ENCODE measurements at places on chromosomes 7 and 10. TPM values are rescaled to one million over a fixed set of nuclear protein-coding genes. Genes with fewer than 3 reads are reported as not detected.

DNA sequence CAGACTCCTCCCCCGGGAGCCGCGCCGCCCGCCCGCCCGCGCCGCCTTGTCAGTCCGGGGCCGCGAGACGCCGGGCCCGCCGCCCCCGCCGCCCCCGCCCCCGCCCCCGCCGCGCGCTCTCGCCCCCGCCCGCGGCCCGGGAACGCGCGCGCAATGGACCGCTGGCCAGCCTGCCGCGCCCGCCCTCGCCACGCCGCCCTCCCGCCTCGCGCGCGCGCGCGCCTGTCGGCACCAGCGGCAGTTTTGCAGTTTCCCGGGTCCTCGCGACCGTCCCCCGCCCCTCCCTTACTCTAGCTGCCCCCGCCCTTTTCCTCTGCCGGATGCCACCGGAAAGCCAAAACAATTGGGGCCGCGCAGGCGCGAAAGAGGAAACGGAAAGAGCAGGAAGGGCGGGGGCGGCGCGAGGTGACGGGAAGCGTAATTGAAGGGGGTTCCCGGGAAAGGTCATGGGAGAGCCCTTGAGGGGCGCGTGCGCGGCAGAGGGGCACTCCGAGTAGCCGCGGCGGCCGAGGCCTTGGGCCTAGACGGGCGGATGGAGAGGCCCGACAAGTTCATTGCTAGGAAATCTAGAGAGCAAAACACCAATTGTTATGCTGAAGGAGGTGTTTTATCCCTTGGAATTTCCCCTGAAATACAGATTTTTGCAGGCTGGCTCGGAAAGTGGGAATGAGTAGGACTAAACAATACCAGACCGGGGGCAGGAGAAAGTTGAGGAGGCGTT is 400 bp upstream of the KBTBD2 start:
- DNase-seq, result peak; percentile 96

The PDZD7 gene
- 0.52 TPM for total RNA-seq

The ANKRD30A gene
- not detected for total RNA-seq

DNA sequence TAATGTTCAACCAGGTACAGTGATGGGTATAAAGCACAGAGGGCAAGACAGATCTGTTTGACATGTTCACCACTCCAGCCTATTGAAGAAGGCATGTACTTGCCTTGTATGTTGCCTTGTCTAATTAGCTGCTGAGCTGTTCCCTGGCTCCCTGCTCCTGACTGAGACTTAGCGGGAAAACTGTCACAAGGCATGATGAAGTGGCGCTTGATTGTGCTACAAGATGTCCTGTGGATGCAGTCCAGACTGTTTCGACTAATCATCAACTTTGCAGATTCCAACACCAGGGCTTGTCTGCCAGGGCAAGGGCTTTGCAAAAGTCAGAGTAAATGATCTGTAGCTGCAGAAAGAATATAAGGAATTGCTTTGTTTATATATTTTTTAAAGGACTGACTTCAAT is 136.2 kb upstream of the NRBF2 start:
- DNase-seq, result peak; percentile 57

GRCh38 chr7:52705768-52706167 is 329.7 kb upstream of the POM121L12 start:
- DNase-seq, result no peak

DNA sequence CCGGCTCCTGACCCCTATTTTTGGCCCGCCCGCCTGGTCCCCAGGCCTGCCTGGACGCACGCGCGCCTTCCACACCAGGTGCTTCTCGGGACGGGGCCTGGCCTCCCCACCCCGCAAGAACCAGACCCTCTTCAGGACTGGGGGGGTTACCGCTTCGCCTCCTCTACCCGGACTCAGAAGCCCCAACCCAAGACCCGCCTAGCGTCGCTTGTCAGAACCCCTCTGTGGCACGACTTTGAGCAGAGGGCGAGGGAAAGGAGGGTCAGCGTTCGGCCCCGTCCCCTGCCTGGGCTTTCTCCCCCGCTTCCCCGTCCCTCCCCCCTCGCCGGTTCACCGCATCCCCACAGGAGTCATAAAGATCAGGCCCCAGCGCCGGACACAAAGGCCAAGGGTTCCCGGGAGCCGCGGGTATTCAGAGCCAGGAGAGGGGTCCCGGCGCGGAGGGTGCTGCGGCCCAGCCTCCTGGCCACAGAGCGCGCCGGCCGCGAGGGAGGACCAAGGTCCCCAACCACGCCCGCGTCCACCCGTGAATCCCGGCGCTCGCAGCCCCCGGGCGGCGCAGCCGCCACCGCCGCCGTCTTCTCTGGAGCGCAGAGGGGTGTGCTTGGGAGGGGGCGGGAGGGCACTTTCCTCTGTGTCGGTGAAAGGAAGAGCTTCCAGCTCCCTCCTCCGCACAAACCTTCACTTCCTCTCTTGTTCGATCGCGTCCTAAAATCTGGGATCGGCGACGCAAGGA is 351.9 kb downstream of the DNAJB6 start:
- no peak for DNase-seq

The NPY gene
- 8.6 TPM for total RNA-seq

- no peak for DNase-seq
Measured at GRCh38 chr7:105322655-105323277, 66.0 kb downstream of the SRPK2 start.

The OR2F2 gene
- total RNA-seq, result not detected

DNA sequence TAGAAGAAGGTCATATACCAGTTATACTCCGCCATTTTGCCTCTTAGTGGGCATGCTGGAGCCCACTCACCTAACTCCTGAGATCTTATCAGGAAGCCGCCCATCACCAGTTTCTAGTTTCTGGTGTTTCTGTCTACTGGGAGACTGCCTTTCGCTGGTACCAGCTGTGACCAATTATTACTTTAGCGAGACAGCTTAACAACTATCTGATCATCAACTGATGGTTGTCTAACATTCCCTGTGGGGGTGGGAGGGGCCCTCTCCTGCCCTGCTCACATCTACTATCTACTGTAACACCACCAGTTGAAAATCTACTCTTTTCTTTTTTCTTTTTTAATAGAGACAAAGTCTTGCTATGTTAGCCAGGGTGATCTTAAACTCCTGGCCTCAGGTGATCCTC is 46.2 kb upstream of the C10orf67 start:
- DNase-seq, result no peak

The OR2A12 gene
- not detected for total RNA-seq

The SLC26A3 gene
- total RNA-seq, result not detected

The GNB2 gene
- total RNA-seq, result 106 TPM

DNA sequence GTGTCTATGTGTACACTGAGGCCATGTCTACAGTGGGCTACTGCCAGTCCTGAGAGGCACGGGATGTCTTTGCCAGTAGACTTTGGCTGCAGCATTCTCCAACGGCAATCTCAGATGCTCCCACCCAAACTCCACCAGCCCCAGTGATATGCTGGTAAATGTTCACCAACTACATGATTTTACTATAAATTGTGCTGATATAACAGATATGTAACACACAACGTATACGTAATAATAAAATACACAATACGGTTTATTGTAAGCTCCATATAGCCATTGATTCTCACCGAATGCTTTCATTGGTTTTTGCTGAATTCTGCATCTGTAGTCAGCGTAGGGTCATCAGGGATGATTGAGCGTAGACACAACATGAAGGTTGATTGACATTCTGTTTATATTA is 47.3 kb upstream of the C7orf33 start:
- DNase-seq, result no peak

- DNase-seq, result no peak
Measured at GRCh38 chr7:25722856-25723255, 429.1 kb upstream of the NFE2L3 start.

DNA sequence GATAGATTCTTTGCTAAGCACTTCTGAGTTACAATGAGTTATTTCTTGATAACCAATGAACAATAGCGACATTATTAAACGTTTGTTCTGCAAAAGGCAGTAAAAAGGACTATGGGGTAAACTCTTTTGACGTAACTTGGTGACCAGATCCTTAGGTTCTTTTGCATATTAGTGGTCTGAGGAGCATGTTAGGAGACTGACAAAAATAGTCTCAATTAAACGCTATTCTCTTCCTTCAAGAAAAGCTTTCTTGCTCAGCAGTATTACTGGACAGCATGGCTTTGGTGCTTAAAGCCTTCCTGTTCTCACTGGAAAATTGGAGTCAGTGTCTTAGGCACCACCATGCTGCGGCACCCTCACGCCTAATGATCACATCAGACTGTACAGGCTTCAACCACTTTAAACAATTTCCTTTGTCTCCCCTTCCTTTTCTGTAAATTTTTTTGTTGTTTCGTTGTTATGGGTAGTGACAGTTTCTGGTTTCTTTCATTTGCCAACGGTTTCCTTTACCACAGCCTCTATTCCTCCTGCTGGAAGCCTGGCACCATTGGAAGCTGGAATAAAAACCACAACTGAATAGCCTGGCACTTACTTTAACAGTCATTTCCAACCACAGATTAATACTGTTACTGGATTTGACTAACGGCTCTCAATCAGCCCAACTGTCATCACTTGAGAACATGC is 49.2 kb upstream of the FAM133B start:
- no peak for DNase-seq

The LRRC18 gene
- not detected for total RNA-seq

- peak; percentile 47 for DNase-seq
Measured at GRCh38 chr7:80127412-80128160, 7.0 kb upstream of the GNAI1 start.

GRCh38 chr10:112708461-112708860 is 241.6 kb upstream of the TCF7L2 start:
- DNase-seq, result no peak

The HMX3 gene
- not detected for total RNA-seq

DNA sequence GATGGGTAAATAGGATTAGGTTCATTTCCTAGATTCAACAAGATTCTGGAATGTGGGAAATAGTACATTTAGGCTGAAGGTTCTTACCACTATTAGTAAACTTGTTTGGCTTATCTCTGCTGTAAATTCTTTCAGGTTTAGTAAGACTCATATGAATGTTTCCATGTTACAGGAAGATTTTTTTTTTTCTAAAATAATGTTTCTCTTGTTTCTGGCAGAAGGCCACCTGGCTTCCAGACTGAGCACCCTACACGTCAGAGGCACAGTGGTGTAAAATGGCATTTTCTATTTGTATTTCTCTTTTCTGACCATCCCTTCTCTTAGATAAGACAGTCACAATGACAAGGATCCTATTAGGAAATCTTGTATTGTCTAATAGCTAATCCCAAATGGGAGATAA is 22.7 kb upstream of the AASS start:
- DNase-seq, result peak; percentile 17

- no peak for DNase-seq
Measured at GRCh38 chr7:55140221-55140940, 121.6 kb downstream of the EGFR start.

The ABCC2 gene
- 1.3 TPM for total RNA-seq

GRCh38 chr10:7315906-7316305 is 94.9 kb downstream of the SFMBT2 start:
- DNase-seq, result no peak

The UPK3B gene
- total RNA-seq, result 7.3 TPM

DNA sequence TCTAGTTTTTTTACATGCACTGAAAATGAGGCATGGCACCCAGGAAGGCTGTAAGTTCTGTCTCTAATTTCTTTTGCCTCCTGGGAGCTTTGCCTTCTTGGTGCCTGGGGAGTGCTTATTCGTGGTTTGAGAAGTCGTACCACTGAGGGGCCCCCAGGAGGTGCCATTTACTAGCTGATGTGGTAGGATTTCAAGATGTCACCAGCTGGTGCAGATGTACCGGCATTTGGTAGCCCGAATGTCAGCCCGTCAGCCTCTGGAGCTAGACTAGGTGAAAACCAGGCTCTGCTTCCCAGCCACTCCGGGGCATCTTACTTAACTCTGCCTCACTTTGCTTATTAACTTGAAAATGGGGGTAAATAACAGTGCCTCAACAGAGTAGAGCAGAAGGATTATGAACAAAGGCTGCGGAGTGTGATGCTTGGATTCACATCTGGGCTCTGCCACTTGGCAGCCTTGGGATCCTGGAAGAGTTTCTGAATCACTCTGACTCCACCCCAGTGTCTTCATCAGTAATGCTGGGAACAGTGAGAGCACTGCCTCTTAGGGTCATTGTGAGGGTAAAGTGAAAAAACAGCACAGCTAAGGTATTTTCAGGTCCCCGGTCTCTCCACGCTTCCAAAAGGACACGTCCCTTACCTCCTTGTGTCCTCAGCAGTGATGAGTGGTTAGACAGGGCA is 31.4 kb upstream of the BTBD16 start:
- no peak for DNase-seq

GRCh38 chr7:136868496-136869000 is at the start of gene CHRM2:
Gene CHRM2, plus strand, starts transcription at chr7:136868652. Its CDS starts 146,214 bp downstream, at chr7:137014866.
- no peak for DNase-seq

GRCh38 chr10:69885379-69886013 is 83.8 kb downstream of the COL13A1 start:
- no peak for DNase-seq

- no peak for DNase-seq
Measured at GRCh38 chr10:76192151-76192550, 760.7 kb downstream of the LRMDA start.

DNA sequence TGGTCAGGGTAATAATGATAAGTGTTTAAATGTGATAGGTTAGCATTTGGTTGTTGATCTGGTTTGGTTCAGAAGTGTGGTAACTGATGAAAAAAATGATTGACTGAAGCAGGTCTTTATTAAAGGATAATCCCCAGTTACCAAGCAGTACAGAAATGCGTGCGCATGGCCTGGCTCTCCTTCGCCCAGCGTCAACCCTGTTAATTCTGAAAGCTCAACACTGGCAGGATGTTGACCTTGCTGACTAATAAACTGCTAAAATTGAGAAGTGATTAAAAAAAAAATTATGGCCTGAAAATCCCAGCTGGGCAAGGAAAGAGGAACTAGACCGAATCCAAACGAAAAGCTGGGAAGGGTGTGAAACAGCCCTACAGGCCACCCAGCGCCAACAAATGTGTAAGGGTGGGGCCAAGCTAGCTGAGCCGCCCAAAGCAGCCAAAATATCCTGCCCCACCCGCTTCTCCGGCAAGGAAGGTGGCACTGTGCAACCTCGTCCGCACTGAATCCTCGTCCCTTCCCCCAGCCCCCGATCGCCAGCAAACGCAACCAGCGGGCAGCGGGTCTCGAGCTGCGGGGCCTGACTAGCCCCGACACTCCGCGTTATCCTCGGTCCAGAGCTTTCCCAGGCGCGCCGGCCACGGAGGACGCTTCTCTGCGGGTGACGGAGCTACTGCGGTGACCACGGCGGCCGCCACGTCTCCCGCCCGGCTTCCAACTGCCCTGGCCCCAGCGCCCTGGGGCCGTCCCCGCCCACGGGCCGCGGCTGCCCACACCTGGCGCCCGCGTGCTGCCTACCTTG is 561 bp downstream of the SHTN1 start:
- DNase-seq, result peak; percentile 79

The TMEM130 gene
- 0.66 TPM for total RNA-seq

GRCh38 chr7:1020849-1021251 is 23.5 kb upstream of the GPR146 start:
- DNase-seq, result no peak

DNA sequence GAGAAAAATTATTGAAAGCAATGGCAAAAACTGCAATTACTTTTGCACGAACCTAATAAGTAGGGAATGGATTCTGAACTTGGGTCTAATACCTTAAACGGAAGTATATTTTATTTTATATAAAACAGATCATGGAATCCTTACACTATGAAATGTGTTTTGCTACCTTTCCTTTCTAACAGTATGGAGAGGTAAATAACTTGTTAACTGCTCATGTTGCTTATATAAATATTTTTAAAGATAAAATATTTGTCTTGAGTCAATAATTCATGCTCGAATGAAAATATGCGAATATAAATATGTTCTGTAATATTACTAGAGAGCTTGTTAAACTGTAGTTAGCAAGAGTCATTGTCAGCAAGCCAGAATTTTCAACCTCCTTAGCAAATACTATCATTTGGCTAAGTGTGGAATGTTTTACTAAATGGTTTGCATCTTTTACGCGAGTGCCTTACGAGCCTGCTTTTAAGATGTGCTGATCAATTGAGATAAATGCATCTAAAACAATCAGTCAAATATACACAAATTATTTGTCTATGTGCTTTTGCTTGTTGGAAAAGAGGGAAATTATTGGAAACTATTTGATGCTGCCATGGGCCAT is 5.9 kb downstream of the GNAT3 start:
- DNase-seq, result no peak
